Stimulated activated CD4-positive, alpha-beta T cell treated with anti-CD3 and anti-CD28 coated beads, Interleukin-15, amount 100 ng/mL, for 1 hour (primary cell): ENCODE measurements at places on chromosomes 4 and X.
A peak's percentile ranks its signal among the peaks of the same experiment; 100 is the strongest.

- DNase-seq = no peak
Measured at GRCh38 chrX:2566055-2566454, 65.3 kb upstream of the DHRSX start.

DNA sequence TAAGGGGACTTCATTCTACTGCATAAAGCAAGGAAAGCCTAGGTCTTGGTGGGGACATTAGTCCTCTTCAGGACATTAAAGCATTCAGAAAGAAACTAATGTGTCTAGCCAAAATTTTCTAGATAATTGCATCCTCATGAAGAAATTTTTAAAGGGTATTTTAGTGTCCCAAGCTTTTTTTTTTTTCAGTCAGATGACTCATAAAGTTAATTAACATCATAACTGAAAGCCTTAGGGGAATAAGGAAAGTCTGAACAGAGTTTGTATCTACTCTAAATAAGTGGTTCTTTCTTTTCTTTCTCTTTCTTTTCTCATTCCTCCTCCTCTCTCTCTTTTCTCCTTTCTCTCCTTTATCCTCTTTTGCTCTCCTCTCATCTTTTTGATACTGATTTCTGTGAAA is 202.4 kb downstream of the ADAMTS3 start:
- no peak for DNase-seq

DNA sequence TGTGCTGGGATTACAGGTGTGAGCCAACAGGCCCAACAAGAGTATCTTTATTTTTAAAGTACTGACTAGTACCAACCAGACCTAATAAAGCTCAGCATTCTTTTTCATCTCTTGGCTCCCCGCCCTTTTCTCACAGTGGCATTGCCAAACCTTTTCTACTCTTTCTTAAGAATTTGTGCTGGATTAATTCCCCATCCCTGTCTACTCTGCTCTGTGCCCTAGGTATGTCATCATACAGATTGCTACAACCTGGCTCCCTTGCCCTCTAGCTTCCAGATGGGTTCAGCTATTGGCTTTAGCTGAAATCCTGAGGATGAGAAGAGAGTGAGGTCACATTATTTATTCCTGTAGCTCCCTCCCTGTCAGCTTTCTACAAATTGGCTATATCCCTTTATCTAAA is 34.9 kb upstream of the CCNI start:
- no peak for DNase-seq

- no peak for DNase-seq
Measured at GRCh38 chrX:102966701-102967100, 29.6 kb downstream of the RAB40AL start.

DNA sequence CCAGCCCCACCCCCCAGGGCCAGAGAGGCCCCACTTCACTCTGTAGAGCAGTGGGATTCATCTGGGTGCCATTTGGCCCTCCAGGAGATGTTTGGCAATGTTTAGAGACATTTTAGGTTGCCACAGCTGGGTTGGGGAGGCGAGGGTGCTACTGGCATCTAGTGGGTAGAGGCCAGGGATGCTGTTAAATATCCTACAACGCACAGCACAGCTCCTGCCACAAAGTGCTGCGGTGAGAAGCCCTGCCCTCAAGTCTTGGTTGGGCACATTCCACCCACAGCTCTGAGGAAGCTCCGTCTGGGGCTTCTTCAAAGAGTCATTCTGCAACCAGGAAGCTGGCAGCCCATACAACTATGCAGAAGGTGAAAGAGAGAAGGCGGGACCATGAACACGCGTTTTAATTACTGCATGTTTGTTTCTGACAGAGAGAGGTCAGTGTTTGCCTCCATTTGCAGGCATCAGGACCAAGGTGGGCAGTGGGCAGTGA is 48.1 kb upstream of the FAM9C start:
- DNase-seq = peak; percentile 48

GRCh38 chr4:145487631-145488030 is 6.0 kb downstream of the SMAD1 start:
- no peak for DNase-seq

DNA sequence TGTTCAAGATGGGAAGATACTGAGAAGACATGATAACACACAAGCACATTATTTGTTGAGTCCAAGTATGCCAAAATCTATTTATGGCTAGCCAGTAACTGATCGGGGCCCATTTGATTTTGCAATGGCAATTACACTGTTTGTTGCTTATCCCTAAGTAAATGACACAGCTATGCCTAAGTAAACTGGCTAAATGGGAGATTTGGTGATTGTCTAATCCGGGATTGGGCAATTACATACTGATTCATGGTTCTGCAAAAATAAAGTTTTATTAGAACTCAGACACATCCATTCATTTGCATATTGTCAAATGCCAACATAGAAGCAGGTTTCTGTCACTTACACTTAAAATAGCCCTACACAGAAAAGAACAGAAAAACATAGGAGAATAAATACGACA is 140.2 kb upstream of the TBL1X start:
- no peak for DNase-seq

DNA sequence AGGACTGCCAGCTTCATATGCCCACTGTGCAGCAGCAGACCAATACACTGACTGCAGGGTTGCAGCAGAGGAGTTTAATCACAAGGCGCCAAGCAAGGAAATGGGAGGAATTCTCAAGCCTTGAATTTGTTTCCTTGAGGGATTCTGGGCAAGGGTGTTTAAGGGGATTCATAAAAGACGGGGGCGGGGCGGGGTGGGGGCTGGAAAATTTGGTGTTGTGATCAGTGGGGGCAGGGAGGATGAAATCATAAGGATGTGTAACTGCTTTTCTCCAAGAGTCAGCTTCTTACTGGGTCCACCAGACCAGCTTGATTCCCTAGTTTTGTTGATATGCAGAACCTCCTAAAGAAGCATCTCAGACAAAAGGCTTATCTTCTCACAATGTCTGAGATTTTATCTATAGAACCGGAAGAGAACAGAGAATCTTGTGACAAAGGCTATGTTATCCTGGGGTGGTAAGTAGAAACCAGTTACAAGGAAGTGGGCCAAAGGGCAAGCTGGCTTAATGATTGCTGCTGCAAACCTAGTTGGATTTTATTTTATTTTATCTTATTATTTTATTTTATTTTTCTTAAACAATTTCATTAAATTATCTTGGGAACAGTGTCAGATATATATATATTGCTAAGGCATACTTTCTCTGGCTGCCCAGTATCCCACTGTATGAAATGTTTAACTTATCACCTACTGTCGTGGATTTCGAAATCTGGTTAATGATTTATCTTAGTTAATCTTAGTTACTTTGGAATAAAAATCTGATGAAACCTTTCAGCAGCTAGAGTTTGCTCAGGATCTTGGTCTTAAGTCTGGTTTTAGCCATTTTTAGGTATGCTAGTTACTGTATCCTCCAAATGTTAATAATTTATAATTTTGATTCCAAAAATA is 276.4 kb downstream of the RPA4 start:
- no peak for DNase-seq

DNA sequence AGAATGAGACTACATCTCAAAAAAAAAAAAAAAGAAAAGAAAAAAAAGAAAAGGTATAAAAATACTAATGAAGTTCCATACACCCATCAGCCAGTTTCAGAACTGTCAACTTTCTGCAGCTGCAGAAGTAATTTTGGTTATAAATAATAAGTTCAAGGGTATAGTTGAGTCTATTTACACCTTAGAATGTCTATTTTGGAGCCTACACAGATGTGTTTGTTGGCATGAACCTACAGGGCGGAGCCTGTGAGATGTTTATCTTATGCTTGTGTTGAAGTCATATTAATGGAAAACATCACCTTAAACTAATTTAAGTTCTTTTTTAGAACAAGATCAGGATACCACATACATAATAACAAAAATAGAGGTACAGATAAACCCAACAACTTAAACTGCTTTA is 85.8 kb downstream of the RAPGEF2 start:
- DNase-seq = no peak
